Fibroblast of villous mesenchyme (primary cell): ENCODE measurements at places on chromosomes 11 and 22. TPM values are rescaled to one million over a fixed set of nuclear protein-coding genes. Genes with fewer than 3 reads are reported as not detected.

DNA sequence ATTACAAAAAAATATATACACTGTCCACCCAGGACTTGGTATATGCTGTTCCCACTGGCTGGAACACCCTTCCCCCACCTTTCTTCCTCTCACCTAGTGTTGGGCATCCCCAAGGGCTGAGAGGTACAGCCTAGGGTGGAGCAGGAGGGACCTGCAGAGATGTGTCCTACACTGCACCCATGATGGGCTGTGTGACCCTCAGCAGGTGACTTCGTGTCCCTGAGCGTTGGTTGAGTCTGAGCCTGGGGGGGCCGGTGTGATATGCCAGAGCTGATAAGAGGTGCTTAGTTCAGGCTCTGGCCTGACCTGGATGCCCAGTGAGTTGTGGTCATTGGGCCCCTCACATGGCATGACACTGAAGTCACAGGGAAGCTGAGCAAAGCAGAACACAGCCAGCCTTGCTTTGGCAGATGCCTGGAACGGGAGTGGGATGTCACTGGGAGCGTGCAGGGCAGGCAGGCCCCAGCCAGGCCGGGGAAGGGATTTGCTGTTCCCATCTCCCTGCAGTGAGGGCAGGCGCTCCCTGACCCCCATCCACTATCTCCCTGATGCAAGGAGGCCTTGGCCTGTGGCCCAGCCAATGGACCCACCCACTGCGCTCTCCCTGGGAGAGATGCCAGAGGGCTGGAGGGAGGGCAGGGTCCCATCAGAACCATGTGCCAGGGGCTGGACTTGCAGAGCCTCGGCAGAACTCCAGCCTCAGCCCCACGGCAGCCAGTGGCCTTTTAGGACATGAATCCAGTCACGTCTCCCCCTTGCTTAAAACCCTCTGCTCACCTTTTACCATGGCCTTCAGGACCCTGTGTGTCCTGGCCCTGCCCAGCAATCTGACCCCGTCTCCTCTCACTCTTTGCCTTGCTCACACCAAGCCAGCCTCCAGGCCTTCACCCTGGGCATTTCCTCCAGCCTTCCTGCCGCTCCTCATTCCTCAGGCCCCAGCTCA, 138.9 kb downstream of the MN1 start:
- peak; percentile 95 for DNase-seq

GRCh38 chr22:29872144-29872893, 10.7 kb upstream of the MTMR3 start:
- no peak for DNase-seq

DNA sequence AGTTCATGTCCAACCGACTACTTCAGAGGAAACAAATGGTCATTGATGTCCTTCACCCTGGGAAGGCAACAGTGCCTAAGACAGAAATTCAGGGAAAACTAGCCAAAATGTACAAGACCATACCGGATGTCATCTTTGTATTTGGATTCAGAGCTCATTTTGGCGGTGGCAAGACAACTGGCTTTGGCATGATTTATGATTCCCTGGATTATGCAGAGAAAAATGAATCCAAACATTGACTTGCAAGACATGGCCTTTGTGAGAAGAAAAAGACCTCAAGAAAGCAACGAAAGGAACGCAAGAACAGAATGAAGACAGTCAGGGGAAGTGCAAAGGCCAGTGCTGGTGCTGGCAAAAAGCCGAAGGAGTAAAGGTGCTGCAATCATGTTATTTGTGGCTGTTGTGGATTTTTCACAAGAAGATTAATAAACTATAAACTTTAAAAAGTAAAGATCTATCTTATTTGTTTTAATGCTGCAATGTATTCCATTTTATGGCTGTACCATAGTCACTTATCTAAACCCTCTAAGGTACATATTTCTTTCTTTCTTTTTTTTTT, 20.1 kb upstream of the HIPK3 start:
- no peak for DNase-seq

- no peak for DNase-seq
Observed at GRCh38 chr11:69439127-69439526, 42.3 kb upstream of the LINC01488 start.

DNA sequence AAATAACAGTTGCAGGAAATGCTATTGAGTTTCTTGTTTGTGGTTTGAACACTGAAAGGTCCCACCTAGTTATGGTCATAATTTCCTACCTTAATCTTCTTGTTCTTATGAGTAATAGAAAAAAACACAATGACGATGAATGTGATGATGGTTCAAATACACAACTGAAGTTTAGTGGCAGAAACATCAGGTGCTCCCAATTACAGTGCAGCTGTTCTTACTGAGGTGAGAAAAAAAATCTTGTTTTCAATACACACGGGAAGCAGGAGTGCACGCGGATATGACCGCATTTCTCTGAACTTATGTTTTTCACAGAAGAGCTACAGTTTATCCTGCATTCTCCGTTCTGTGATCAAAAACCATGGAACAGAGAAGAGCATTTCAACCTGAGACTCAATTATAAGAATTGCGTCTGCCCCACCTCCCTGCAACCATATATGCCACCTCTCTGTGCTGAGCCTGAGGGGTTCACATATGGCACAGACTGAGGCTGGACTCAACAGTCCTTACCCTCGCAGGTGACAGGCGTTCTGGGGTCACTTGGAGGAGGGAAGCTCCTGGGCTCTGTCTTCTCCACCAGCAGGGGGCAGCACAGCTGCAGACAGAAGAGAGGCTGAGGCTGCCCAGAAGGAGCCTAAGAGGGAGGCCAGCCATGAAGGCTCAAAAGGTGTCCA, 99.7 kb upstream of the IGLL5 start:
- DNase-seq: peak; percentile 45

DNA sequence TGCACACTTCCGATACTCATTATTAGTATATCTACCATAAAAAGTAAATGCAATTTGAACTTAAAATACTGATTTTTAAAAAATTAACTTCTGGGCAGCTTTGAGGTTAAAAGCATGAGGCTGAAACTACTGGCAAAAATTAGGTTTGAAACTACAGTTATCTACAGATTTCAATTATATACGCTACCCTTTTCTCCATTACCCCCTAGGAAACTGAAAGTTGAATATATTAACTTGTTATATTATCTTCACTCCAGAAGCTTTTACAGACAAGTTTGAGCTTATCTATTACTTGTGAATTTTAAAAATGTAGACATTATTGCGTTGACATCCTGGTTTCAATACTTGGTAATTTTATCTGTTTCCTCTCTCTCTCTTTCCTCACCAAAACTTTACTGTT, 96.7 kb upstream of the DDI1 start:
- DNase-seq: no peak

DNA sequence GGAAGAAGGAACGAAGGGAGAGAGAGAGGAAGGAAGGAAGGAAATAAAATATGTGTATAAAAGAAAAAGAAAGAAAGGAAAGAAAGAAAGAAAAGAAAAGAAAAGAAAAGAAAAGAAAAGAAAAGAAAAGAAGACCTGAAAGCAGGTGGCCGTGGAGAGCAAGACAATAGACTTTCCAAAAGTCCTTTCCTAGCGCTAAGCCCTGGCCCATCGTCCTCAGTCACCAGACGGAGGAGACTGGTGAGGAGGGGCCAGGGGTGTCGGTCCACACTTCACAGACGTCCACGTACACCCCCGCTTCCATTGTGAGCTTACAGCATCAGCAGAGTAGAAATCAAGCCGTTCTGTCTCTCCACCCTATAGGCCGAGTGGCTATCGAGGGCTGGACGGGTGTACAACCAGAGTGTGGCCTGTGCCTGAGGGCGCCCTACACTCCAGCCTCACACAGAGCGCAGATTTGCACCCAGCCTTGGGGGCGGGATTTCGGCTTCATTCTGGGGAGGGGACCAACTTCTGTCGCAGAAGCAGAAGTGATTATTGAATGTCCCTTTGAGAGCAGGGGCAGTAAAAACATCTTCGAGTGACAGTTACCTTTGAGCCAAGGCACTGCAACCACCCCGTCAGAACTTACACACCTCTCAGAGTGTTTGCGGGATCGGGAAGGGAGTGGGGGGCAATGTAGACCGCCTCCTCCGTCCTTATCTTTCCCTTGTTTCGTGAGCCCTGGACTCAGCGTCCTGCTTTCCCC, 2.0 kb upstream of the BSX start:
- DNase-seq: no peak

GRCh38 chr11:100889758-100890157, 202.7 kb downstream of the ARHGAP42 start:
- DNase-seq: no peak

DNA sequence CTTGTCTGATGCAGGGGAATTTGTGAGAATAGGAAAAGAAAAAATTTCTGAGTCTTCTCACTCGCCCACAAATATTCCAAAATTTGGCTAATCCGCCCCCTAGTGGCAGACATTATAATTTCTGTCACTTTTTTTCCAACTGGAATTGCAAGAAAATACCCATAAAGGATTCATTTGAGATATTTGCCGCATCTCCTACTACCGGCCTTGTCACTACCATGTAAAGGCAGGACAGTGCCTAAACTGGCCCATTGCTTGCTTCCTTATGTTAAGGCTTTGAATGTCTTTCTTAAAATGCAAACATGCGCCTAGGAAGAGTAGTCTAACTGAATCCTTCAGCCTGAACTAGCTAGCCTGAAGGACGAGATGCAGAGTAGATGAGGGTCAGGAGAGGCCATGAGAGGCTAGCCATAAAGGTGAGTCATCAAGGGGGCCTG, 9.3 kb upstream of the CEP295 start:
- peak; percentile 61 for DNase-seq

- DNase-seq: no peak
Observed at GRCh38 chr11:17594686-17595192, 47.7 kb downstream of the OTOG start.

GRCh38 chr11:42812361-42812760, 499.4 kb upstream of the API5 start:
- DNase-seq: no peak

GRCh38 chr11:70582886-70583641, 184.7 kb downstream of the CTTN start:
- DNase-seq: no peak

DNA sequence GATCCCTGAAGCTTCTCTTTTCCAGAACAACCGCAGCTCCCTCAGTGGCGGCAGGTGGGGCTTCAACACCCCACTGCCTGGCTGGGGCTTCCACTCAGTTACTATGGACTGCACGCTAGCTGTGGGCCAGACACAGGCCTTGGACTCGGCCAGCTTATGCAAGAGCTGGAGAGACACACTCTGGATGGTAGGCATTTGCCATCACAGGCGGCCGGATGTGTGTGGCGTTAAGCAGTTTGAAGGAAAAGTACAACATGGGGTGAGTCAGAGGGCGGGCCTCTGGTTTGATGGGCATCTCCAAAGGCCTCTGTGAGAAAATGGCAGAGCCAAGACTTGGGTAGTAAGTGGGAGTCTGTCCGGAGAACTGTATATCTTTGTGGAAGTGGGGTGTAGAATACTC, 17.6 kb downstream of the KCNJ4 start:
- no peak for DNase-seq

GRCh38 chr11:70483077-70483861, 84.9 kb downstream of the CTTN start:
- peak; percentile 44 for DNase-seq

DNA sequence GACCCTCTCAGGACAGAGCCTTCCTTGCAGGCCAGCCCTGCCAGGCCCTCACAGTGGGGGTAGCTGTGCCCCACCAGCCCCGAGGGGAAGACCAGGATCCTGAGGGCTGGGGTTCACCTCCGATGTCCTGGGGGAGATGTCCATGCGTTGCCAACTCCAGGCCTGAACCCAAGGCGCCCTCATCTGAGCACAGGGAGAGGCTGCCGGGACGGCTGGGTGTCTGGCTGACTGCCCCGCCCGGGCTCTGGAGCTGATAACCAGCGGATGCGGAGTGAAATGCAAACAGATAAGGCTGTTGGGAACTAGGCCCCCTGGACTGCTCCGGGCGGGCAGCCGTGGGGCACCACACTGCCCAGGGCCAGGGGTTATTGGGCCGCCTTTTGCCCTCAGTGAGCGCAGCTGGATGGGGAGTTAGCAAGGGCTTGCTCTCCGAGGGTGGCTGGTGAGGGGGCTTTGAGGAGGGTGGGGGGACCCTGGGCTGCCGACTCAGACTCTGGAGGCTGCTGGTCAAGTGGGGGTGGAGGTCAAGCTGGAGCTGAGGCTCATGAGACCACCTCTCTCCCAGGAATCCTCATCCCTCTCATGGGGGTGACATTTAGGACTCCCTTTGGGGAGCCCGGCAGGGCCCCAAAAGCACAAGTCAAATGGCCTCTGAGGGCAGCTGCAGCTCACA, 5.6 kb upstream of the MUC6 start:
- no peak for DNase-seq

- DNase-seq: no peak
Observed at GRCh38 chr22:28111501-28112189, 192.6 kb upstream of the PITPNB start.

- peak; percentile 31 for DNase-seq
Observed at GRCh38 chr11:954392-955153, 28.9 kb downstream of the AP2A2 start.

- peak; percentile 84 for DNase-seq
Observed at GRCh38 chr11:86577644-86578636, 94.5 kb downstream of the ME3 start.

DNA sequence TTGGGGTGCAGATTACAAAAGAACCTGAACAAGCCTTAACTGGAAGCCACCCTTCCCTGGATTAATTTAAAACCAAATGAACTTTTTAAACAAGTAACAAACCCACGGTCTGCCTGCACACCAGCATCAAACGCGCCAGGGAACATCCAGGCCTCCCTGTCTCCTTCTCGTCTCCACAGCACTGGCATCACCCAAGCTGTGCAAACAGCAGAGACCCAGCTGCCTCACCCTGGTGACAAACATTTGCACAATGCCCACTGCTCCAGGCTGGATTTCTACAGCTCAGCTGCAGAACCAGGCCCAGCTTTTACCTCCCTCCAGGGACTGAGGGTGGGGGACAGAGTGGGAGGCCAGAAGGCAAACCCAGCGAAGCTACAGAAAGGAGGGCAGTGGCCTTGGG, 7.0 kb downstream of the RPL3 start:
- DNase-seq: no peak

GRCh38 chr11:134267966-134268365, 8.2 kb upstream of the GLB1L3 start:
- DNase-seq: no peak

GRCh38 chr11:110159476-110159875, 66.3 kb downstream of the ZC3H12C start:
- no peak for DNase-seq

GRCh38 chr22:25643232-25644000, 78.9 kb downstream of the GRK3 start:
- DNase-seq: no peak

OR4P4 gene
- total RNA-seq: not detected in 2 replicates

HOATZ gene
- not detected in 2 replicates for total RNA-seq

CALCB gene
- not detected in 2 replicates for total RNA-seq

OR51A7 gene
- total RNA-seq: not detected in 2 replicates

CCDC81 gene
- total RNA-seq: 19.3 and 26.8 TPM in 2 replicates

IL18BP gene
- 2.6 and 4.2 TPM in 2 replicates for total RNA-seq

NCR3LG1 gene
- total RNA-seq: 14.7 and 16.8 TPM in 2 replicates

OR4A16 gene
- not detected in 2 replicates for total RNA-seq

CHRDL2 gene
- not detected in 2 replicates for total RNA-seq

GTPBP1 gene
- total RNA-seq: 31.2 and 35.4 TPM in 2 replicates

CLTCL1 gene
- 9.5 and 16.4 TPM in 2 replicates for total RNA-seq
